ENCODE measurements at places on chromosomes 5 and 9.

DNA sequence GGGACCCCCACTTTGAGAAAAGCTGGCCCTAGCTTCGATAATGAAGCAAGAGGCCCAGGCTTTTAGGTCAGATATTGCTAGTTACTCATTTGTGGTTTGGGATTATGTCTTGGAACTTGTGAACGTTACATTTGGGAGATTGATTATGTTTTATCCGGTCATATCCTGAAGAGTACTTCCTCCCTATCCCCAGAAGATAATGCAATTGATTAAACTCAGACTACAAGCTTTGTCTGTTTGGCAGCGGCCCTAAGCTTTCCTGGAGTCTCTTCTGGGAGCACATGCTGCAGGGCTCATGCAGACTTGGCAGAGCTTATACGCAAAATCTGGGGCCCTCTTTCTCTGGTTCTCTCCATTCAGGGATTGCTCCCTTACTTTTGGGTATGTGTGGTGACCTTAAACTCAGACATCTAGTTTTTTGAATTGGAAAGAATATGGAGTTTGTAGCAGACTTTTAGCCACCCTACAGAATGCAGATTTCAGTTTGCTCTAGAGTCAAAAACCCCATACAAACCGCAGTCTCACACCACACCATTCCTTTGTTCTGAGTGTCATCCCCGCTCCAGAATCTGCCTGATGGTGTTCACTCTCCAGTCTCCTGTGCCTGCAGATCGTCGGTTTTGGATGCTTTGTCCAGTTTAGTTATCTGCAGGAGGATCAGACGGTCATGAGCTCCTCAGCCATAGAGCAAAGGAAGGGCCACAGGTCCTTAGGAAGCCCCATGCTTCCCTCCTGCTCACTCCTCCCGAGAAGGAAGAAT, 449.5 kb upstream of the TRPC7 start:
- no peak for DNase-seq

- no peak for DNase-seq
These were observed 69.9 kb downstream of the INSYN2B start for GRCh38 chr5:169910393-169910792.

GRCh38 chr5:103425686-103426454, 136.7 kb downstream of the NUDT12 start:
- no peak for DNase-seq

- DNase-seq, result no peak
These were observed 237.8 kb upstream of the DAPK1 start for GRCh38 chr9:87259543-87260518.

DNA sequence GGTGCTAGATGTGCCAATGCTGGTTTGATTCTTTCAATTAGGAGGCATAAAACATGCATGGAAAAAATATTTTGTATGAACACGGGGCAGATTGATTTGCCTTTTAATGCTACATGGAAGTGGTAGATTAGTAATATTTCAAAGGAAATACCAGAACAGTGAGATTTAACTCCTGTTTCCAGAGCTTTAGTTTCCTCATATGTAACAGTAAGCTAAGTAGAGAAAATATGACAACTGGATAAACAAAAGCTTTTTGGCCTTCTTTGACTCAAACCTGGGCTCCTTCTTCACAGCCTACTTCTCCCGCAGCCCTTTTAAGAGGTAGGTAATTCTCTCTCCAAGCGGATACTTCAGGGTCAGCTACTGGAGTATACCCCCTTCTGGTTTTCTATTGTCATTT, 254.2 kb upstream of the TRPC7 start:
- no peak for DNase-seq

DNA sequence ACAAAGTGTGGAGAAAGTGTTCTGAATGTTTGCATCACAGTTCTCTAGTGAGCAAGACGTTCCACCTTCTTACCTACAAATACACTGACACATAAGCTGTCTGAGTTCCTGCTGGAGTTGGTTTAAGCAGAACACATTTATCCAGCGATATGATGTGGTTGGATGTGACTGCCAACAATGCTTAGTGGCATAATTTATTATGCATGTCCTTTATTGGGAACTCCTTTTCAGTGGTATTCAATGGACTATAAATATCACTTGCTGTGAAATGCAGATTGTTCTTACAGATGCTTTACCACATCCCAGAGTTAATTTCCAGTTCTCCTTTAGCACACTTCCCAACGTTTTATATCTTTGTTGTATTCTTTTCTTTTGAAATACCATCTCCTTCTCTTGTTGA, 222.2 kb downstream of the LURAP1L start:
- no peak for DNase-seq

GRCh38 chr5:139212486-139212885, 14.3 kb upstream of the SIL1 start:
- no peak for DNase-seq

DNA sequence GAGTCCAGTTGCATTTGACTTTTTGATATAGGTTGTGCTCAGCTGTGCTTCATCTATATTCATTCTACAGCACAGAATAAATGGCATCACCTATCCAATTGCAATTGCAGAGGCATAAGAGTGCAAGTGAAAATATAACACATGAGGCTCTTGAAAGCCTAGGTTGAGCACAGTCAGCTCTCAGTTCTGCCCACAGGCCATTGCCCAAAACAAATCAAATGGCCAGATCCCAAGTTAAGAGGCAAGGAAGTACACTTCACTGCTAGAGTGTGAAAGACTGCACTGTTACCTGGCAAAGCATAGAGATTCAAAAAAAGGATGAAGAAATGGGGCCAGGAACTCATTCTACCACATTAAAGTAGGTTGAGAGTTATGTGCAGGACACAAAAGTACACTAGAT, 305.5 kb upstream of the SEMA6A start:
- DNase-seq, result no peak

DNA sequence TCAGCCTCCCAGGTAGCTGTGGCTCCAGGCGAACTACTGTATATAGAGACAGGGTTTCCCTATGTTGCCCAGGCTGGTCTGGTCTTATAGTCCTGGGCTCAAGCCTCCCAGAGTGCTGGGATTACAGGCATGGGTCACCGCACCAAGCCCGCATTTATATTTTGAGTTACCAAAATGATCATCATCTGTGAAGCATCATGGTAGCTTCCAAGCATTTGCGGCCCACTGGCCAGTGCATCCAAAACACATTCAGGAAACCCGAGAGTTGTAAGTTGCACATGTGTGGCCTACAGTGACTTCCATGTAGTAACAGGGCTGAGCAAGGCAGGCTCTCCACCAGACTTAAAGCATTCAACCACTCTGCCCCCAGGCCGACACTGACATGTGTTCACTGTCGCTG, 2.3 kb downstream of the BRD3OS start:
- DNase-seq, result no peak

DNA sequence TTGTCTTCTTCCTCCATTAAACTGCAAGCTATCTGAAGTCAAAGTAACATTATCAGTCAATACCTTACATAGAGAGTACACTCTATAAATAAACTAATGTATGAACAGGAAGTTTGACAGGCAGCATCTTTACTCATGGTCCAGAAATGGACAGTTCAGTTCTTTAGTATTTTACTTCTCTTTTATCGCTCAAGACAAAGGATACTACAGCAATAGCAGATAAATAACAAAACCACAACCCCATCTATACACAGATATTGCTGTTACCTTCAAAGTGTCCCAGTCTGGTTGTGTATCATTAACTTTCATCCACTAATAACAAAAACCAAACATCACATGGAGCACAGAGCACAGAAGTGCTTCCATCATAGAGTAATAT, 46.4 kb downstream of the SEMA5A start:
- no peak for DNase-seq

GRCh38 chr5:14591548-14591947, 10.0 kb downstream of the OTULINL start:
- no peak for DNase-seq

- DNase-seq, result no peak
These were observed 86.5 kb downstream of the ANGPTL2 start for GRCh38 chr9:127035948-127036347.

DNA sequence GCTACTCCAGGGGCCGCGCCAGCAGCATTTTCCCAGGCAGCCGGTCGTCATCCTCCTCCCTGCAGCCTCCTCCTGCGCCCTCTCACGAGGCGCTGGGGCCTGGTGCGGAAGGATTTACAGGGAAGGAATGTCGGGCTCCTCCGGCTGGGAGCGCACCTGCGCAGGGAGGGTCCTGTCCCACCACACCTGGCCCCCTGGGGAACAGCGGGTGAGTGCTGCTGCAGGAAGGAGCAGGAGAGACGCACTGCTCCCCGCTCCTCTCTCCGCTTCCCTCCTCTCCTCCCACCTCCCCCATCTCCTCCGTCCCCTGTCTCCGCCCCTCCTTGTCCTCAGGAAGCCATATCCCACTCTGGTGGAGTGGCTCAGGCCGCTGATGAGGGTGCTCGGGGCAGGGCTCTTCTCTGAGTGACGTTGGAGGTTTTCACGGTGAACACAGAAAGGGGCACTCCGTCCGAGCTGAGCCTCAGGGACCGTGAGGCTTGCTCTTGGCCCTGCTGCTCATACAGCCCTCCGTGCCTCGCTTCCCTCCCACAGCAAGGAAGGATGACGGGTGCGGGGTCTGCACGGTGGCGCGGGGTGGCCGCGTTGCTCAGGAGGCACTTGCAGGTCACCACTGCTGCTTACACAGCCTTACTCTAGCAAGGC, 31.3 kb downstream of the IRX4 start:
- no peak for DNase-seq
